Mesendoderm (in vitro differentiated cells): ENCODE measurements at places on chromosomes 4 and X.
A peak's percentile ranks its signal among the peaks of the same experiment; 100 is the strongest.

- H3K4me1 ChIP-seq, result no peaks in the 10 kb centered on the region
- DNase-seq, result no peak
- H3K4me3 ChIP-seq, result no peak overlapping the region
- no peaks in the 10 kb centered on the region for H3K27me3 ChIP-seq
- H3K36me3 ChIP-seq, result no peaks in the 10 kb centered on the region
Observed at GRCh38 chrX:153861151-153861550, 24.8 kb downstream of the L1CAM start.

- H3K27ac ChIP-seq, result no peak overlapping the region
- no peaks in the 10 kb centered on the region for H3K36me3 ChIP-seq
- H3K27me3 ChIP-seq, result no peaks in the 10 kb centered on the region
- H3K4me1 ChIP-seq, result no peaks in the 10 kb centered on the region
- no peak for DNase-seq
- no peak overlapping the region for H3K4me3 ChIP-seq
Observed at GRCh38 chr4:154942176-154942575, 161.1 kb downstream of the RBM46 start.

- peaks cover 3% of the 10 kb centered on the region for H3K4me1 ChIP-seq
- peak; percentile 81 for DNase-seq
- no peak overlapping the region for H3K27ac ChIP-seq
- H3K27me3 ChIP-seq, result no peaks in the 10 kb centered on the region
- no peaks in the 10 kb centered on the region for H3K36me3 ChIP-seq
Observed at GRCh38 chr4:76233529-76233928, 18.0 kb upstream of the FAM47E start.

DNA sequence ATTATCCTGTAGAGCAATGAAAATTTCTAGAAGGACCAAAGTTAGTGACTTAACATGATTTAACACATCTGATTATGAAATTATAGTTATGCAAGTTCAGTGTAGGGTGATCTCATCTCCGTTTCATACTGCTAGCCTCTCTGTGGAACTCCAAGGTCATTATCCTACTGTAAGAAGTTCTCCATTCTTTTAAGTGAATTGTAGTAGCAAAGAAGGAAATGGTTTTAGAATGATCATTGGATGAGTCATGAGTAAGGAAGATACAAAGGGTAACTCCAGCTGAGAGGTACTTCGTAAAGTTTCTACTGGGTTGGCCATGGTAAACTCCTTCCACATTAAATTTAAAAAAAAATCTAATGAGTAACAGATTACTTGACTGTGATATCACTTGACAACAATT lies 215.0 kb upstream of the GIMD1 start:
- no peak overlapping the region for H3K4me3 ChIP-seq
- H3K27ac ChIP-seq, result no peak overlapping the region
- H3K4me1 ChIP-seq, result no peaks in the 10 kb centered on the region
- H3K36me3 ChIP-seq, result no peaks in the 10 kb centered on the region

DNA sequence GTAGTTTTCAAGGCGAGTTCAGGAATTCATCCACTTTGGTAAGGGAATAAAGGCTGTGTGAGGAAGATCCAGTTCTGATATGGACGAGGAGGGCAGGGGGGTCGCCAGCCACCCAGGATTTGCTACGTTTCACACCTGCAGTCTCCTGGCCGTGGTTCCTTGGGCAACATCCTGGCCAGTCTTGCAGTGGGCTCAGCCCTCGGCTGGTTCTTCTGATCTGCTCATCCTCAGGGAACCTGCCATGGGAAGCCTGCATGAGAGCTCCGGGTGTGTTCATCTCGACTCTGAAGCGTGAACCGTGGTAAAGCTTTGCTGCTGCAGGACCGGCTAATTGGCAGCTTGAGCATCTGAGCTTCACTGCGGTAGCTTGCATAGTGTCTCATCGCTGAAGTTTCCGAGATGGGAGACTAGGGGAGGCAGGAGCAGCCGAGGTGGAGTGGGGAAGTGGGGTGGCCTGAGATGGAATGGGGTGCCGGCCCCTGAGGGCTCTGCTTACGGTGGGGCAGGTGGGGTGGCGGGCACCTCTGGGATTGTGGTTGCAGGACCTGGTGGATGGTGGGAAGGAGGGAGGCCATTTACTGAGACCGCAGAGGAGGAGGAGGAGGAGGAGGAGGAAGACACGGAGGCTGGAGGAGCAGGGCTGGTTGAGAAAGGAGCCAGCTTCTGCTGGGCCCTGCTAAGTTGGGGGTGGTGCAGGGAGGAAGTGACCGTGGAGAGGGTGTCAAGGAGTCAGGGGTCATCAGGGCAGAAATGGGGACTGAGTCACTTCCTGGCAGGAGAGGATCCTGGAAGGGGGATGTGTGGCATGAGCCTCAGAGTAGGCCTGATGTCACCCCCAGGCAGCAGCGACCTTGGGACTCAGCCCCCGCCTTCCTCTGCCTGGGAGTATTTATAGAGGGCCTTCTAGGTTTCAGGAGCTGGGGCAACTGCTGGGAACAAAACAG lies 213.1 kb upstream of the PSAPL1 start:
- H3K27me3 ChIP-seq, result no peaks in the 10 kb centered on the region
- DNase-seq, result peak; percentile 69
- no peaks in the 10 kb centered on the region for H3K4me1 ChIP-seq
- H3K36me3 ChIP-seq, result no peaks in the 10 kb centered on the region
- H3K4me3 ChIP-seq, result no peak overlapping the region
